Tibial artery (tissue), 4 donors: ENCODE measurements at places on chromosomes 5 and 9.

DNA sequence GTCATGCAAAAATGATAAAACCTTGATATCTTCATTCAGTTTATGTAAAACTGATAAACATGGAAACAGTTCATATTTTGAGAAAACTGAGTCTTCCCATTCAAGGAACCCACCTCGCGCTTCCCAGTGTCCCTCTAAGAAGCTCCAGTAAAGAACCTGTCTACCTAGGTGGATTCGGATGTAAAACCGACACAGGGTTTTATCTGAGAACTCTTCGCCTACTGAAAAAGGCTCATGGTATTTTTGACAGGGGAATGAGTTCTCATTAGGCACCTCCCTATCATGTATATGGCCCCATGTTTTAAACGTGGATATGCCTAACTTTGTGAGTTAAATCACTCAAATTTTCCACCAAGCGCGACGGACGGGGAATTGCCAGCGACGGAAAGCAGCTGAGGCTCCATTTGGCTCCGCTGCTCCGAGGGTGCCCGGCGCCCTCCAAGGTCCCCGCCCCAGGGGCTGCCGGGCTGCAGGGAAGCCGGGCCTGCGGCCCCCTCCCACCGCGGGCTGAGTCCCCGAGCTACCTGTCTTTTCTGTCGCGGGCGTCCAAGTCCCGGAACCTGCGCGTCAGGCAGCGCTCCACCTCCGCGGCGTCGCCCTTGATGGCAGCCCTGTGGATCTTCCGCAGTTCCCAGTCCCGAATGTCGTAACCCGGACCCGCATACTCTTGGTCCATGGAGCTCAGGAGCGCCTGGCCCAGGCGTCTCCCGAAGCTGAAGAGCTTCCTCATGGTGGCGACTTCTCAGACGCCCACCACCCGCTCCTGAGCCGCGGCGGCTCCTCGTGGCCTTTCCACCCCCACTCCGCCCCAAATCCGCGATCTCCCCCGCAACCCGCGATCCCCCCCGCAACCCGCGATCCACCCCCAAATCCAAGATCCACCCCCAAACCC, 594 bp downstream of the ANKRD18A start:
- no peak for DNase-seq

DNA sequence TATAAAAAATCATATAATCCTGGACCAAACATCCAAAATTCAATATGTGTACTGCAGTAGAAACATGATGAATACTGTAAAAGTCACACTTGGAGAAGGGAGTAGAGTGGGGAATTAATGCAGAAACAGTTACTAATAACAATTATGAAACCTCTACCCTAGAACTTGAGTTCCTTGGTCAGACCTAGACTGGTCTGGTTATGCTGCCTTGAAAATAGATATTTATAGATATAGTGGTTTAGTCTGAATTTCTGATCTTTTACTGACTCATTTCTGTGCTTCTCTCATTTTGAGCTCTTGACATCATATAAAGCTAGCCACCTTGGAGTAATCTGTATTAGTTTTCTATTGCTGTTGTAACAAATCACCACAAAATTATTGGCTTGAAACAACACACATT, 808.7 kb upstream of the CDH10 start:
- DNase-seq: no peak

DNA sequence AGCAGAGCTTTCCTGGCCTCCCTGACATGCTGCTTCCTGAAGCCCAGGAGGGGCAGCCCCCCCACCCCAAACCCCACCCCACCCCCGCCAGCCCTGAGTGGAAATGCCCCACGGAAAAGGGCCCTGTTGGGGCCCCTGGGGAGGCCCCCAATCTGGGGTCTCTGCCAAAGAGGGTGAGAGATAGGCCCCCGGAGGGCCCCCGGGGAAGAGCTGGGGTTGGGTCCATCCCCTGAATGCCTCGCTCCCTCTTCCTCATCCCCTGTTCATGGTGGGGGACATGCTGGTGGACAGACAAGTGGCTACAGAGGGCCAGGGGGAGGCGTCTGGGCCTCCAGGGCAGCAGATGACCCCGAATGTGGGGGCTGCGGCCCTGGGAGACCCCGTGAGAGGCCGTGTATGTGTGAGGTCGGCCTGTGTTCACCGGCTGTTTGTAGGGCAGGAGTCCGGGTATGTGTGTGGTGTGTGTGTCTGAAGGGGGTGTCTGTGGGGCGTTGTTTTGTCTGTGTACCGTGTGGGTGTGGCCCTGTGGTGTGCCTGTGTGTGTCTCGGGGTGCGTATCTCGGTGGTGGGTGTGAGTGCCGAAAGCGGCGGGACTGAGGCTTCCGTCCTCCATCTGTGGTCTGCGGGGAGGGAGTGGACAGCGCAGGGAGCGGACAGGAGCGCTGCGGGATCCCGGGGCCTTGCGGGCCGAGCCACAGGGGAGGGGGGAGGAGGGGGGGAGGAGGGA, 11.3 kb downstream of the C9orf50 start:
- DNase-seq: peak; percentile 75

DNA sequence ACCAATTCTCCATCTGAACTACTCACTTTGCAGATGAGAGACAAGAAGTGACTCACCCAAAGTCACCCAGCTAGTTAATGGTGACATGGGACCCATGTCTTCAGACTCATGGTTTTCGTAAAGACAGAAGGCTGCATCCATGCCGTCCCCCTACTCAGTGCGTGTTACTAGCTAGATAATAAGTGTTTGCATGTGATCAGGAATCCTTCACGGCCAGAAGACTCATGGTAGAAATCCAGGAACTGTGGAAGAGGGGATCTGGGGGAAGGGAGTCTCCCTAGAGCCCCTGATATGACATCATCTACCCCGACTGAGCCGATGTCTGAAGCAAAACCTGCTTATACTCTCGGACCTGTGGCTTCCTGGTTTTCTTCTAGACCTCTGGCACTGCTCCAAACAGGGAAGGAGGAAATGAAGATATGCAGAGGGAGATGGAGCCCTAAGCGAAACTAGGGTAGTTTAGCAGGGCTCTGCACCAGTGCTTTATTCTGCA, 3.3 kb downstream of the RNF183 start:
- peak; percentile 24 for DNase-seq

DNA sequence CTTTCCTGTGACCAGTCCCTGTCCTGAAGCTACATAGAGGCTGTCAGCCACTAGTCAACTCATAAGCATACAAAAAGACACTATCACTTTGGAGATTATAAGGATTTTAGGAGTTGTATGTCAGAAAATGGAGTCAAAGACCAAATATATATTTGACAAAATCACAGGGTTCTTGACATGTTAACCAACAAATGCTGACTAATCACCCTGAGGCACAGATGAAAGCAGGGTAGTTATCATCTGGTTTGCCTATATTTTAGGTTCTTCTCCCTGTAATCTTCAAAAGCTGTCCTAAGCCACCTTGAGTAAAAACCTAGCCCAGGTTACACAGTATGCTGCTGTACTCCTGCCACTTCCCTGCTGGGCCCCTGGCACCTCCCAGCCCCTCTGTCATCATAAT, 64.7 kb upstream of the ERCC6L2 start:
- no peak for DNase-seq

- DNase-seq: no peak
Observed at GRCh38 chr5:53023969-53024368, 34.8 kb downstream of the ITGA2 start.

DNA sequence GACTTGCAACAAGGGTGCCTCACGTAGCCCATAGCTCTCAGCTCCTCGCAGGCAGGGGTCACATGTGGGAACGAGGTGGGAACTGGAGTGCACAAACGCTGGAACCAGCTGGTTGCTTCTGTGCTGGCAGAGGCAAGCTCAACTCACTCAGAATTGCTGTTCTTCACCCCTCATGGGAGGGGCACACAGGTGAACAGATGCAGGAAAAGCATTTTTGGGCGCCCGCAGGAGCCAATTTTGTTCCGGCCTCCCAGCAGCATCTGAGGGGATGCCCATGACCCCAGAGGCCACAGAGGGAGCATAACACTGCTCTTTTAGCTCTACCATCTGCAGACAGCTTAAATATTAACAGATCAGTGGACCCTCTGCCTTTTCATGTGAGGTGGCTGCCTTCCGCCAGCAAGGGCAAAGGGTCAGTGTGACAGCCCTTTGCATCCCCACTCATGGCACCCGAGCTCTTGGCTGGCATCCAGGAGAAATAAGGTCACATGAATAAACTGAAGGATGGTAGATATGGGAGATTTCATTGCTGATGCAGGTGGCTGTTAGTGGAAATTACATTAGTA, 196.2 kb downstream of the SLCO4C1 start:
- no peak for DNase-seq

GRCh38 chr5:157994906-157995519, 136.1 kb upstream of the CLINT1 start:
- DNase-seq: peak; percentile 59

DNA sequence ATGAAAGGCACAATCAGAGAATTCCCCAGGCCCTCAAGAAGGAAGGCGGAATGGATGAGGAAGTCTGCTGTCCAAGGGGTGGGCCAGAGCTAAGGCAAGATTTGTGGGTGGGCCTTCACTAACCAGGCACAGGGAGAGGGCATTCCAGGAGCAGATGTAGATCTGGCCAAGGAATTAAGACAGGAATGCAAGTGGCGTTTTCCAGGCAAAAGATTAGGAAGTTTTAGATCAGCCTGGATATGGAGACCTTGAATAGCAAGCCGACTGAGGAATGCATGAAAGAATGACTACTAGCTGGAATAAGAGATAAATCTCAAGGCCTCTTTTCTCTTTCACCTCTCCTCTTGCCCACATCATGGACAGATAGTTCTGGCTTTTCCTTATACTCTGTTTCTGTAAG, 68.5 kb downstream of the GHR start:
- DNase-seq: no peak

DNA sequence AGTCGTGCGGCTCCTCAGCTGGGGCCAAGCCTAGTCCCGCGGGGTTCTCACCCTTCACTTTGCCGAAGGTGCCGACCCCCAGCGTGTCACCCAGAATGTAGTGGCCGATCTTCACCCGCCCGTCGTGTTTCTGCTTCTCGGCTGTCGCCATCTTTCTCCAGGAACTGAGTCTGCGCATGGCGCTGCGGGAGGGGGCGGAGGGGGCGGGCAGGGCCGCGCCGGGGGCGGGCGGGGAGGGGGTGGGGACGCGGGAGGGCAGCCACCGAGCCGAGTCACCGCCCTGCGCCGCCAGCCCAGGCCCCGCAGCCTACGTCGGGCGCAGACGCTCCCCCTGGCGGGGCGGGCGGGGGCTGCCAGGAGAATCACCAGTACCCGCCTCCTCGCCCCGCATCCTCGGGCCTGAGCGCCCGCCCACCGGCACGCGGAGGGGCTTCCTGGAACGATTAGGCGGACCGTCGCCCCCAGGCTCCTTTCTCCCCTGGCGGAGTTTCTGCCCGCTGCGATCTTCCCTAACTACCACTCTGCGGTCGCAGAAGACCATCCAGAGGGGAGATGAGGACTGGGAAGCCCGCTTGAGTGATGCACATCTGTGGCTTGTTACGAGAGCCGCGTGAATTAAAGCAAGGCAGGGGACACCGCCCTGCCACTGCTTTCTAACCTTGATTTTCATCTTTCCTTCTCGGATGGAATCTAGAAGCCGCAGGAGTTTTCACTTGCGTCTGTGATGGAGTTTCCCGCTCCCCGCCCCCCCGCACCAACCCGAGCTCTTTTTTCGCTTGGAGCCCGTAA, at the start of gene PRKAA1:
TSS of gene PRKAA1 (minus strand) at position 363 of the 789 bp plus-strand sequence. CDS start at position 178, 185 bp downstream.
- peak; percentile 95 for DNase-seq

DNA sequence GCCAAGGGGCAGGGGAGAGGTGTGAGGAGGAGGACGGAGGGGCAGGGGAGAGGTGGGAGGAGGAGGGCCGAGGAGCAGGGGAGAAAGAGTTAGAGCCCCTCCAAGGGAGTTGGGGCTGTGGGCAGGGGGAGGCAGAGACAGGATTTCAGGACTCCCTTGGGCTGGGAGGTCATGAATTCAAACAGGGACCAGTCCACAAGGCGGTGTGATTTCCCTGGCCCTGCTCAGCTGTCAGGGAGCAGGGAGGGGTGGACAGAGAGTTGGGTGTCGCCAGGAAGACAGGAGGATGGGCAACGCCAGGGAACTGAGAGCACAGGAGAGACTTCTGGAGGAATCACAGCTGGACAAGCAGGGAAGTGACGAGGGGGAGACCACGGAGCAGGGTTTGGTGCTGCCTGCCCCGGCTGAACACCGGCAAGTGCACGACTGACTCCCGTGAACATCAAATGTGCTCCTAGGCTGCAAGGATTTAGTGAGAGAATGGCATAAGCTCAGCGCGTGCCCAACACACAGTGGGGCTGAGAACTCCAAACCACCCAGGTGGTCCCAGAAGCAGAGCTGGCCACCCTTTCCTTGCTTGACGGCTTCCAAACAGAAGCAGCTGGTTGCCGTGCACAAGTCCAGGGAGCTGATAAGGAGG, 17.8 kb upstream of the OLFM1 start:
- DNase-seq: no peak

DNA sequence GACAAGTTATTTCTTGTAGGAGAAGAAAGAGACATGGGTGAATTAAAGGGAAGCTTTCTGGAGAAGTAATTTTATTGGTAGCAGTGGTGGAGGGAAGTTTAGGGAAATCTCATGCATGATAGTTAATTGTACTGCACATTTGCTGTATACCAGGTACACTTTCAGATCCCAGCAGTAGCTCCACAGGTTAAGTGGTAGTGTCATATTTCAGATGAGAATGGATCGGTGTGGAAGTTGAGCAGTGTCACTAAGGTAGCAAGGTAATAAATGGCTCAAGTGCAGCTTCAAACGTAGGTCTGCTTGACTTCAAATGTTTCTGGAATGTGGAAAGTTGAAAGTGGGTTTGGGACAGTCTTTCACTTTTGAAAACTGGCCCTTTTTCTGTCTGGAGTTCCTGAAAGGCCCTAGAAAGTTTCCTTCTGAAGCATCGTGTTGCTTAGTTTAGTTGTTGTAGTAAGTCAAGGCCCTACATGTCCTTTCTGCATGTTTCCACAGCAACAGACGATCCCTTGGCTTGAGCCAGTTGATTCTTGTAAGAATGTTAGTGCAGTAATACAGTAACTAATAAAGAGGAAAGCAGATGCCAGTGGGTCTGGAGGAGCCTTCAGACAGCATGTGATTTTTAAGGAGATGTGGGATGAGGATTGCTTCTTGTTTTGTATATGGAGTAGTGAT, 3.7 kb downstream of the CLTA start:
- DNase-seq: no peak

DNA sequence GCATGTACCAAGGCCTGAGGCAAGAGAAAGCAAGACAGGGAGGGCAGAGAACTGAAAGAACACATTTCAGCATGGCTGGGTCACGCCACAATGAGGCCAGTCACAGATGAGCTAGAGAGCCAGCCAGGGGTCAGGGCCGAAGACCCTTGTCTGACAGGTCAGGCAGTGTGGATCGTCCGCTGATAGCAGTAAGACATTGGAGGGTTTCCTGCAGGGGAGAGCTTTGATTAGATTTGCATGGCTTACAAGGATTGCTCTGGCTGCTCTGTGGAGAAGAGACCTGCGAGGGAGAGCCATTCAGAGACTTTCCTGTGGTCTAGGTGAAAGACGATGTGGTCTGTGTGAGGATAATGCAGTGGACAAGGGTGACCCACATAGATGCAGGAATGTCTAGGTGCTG, 93.1 kb downstream of the RALGPS1 start:
- DNase-seq: no peak

- peak; percentile 32 for DNase-seq
Observed at GRCh38 chr9:4299005-4299795, 668 bp downstream of the GLIS3 start.

DNA sequence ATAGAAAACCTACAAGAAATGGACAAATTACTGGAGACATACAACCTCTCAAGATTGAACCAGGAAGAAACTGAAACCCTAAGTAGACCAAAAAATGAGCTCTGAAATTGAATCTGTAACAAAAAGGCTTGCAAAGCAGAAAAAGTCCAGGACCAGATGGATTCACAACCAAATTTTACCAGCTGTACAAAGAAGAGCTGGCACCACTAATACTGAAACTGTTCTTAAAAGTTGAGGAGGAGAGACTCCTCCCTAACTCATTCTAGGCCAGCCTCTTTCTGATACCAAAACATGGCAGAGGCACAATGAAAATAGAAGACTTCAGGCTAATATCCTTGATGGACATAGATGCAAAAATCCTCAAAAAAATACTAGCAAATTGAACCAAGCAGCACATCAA, 542.3 kb downstream of the CYLC2 start:
- no peak for DNase-seq
